Activated T-cell treated with anti-CD3 and anti-CD28 coated beads, Interleukin-2, amount 50 U/mL, for 48 hours (primary cell): ENCODE measurements at places on chromosomes 16 and 17.

- DNase-seq, result no peak
These were observed 4.7 kb downstream of the SEPTIN12 start for GRCh38 chr16:4783251-4783950.

- no peak for DNase-seq
These were observed 3.3 kb upstream of the CCDC57 start for GRCh38 chr17:82215972-82216300.

DNA sequence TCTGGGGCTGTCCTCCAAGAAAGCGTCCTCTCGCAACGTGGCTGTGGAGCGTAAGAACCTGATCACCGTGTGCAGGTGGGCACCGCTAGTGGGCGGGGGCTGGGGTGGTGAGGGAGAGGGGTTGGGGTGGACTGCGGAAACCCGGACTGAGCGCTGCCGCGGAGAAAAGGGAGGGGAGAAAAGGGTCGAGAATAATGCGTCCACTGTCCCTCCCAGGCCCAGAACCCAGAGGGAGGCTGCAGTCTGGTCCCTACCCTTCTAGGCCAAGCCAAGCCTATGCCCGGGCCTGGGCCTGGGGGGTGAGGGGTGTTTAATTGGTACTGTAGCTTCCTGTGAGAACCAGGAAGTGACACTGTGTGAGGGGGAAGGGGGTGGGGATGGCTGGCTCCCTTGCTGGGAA, 464 bp downstream of the RUNDC3A start:
- no peak for DNase-seq

DNA sequence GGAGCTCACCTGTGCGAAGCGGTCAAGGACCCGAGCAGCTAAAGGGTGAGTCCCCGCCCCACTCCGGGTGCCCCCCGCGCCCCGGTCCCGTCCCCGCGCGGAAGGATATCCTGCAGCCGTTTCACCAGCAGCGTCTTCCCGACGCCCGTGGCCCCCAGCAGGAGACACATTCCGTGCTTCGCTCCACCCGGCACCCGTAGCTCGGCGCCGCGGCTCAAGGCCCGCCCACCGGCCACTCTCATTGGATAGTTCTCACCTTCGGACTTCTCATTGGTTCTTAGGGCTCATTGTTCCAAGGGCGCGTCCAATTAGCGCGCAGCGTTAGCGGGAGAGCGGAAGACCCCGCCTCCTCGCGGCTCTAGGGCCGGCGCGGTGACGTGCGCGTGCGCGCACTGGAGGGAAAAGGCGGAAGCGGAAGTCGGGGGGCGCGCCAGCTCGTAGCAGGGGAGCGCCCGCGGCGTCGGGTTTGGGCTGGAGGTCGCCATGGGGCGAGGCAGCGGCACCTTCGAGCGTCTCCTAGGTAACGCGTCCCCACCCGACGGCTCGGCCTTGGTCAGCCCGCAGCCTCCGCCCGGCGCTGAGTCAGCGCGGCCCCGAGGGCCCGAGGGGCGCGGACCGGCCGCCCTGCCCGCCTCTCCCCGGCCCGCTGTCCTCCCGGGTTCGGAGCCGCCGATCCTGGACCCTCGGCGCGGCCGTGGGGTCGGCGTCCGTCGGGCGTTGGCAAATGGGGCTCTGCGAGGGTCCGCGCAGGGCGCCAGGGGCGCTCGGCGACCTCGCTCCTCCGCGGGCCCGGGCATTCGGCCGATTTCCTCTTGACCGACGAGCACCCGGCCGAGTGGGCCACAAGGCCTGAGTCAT, at the start of the genes ARL16 and HGS:
Gene ARL16 (minus strand): TSS at position 214 of the 858 bp plus-strand sequence. CDS start 44 bp downstream, at position 170.
Gene HGS (plus strand): TSS at position 428 of the 858 bp plus-strand sequence. CDS start 56 bp downstream, at position 484.
- DNase-seq, result peak; percentile 99
